ENCODE measurements at places on chromosomes 6 and 20.

DNA sequence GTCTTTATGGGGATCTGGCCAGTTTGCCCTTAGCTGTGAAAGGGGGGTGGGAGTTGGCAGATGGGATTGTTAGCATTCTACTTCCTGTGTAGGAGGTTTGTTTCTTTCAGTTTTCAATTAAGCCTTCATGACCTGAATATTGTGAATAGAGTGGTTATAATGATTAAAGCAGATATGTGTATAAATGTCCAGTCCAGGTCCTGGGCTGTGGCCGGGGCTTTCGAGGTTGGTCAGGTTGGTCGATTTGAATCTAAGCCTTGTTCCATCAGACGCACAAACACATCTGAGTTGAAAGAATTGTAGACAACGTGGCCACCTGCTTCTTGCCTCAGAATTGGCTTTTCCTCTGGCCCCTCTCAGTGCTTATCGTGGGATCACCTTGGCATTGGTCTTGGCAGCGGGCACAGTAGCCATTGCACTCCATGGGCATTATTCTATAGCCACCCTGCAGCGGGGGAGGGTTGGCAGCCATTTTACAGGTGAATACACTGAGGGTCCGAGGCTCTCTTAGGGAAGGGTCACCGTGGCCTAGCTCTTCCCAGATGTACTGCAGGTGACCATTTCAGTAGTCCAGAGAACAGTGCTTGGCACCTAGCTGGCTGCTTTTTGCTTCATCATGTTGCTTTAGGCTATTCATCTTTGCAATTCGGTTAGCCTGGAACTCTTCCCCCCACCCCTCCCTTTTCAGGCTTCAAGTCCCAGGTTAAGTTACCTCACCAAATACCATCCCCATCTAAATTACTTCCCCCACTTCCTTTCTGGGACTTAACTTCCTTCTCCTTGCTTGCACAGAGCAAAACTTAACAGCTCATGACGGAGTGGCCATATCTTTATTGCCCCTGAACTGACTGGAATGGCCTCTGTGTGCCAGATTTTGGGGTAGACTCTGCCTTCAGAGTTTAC is 1.1 kb downstream of the RNF114 start:
- no peak for DNase-seq

- DNase-seq, result no peak
Observed at GRCh38 chr6:47733879-47734558, 35.6 kb downstream of the ADGRF4 start.

DNA sequence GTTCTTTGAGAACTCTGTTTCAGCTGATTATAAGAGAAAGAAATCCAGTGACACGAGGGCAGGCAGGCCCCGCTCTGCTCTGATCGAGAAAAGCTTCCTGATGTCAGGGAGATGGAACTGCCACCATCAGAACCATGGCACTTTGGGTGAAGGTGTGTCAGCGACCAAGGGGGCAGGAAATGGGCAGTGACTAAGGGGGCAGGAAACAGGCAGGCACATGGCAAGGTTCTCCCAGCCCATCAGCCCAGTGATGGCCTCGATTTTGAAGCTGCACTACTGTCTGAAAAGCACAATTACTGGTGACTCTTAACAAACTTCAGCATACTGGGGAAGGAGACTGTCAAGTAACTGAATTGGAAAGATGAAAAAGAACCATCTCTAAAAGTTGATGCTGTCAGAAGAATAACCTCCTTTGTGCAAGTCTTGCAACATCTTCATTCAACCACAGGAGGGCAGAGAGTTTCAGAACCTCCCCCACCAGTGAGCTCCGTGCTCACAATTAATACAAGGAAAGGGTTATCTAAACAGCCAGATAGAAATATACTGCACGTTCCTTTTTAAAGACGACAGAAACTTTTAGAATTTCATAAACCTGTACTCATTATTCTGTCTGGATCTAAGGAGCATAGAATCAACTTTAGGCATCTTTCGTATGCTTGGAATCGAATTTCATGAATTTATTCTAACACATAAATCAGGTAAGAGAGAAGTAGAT is 39.1 kb downstream of the TMX4 start:
- peak; percentile 3 for DNase-seq

DNA sequence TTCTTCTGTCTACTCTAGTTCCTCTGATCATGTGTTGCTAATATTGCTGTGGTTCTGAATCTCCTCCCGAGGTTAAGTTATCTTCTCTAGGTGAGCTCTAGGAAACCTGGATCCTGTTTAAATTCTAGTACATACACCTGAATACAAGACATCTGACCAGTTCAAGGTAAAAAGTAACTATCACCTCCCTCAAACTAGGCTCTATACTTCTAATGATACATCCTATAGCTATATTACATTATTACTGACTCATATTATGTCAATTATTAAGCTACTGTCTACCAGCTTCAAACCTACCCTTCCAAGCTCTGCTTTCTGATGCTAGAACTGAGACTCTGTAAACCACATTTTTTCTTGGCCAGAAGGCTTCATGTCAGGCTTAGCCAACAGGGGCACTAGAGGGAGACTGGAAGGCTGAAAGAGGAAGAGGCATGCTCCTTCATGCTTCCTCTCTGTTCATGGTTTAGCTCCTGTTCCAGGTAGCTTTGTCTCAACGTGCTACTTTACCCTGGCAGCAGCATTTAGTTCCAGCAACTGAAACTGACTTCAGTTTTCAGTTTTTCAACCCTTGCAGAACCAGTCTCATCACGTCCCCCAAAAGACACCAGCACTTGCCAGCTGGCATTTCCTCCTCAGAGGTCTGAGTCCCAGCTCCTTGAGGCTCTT is 148.4 kb upstream of the TOP1 start:
- DNase-seq, result no peak

DNA sequence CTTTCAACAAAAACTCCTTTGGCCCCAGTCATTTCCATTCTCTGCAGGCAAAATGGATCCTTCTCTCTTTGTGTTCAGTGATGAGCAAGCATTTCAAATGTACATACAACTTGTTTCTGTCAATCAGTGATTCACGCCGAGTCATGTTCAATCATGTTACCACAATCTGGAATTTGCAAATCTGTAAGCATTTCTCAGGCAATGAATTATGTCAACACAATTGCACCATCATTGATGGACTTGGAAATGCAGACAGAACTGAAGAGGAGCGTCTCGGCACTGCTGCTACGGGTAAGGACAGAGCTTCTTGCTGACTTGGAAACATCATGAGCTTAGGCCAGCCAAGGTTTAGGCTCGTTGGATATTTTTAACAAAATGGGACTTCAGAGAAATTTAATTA is 132.8 kb upstream of the AGPAT4 start:
- no peak for DNase-seq

- no peak for DNase-seq
Observed at GRCh38 chr6:14804785-14805210, 441.1 kb upstream of the JARID2 start.
